ENCODE measurements at places on chromosomes 6 and 20.

DNA sequence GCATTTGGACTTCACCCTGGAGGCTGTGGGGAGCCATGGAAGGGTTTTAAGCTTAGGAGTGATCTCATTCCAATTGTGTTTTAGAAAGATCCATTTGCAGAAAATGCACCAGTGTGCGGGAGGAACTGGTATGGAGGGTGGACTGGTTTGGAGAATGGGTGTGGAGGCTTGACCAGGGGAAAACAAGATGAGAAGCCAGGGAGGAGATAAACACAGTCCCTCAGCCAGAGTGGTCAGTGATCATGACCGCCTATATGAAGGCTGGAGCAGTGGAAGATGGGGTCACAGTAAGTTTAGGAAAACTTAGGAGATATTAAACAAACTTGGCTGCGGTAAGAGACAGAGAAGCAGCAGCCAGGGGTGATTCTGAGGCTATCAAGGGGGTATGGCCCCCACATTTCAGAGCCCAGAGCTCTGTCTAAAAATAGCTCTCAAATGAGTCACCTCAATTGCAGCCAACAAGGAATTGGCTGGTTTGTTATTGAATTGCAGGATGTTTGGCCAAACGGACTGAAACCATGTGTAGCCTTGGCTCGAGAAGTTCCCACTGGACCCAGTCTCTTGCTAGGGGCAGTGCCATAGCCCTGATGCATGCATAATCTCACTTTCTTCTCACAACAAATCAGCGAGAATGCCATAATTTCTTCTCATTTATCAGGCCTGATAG is 159.9 kb upstream of the TOP1 start:
- no peak for DNase-seq

- no peak for DNase-seq
These were observed 1278.8 kb upstream of the EYS start for GRCh38 chr6:66985816-66986215.

DNA sequence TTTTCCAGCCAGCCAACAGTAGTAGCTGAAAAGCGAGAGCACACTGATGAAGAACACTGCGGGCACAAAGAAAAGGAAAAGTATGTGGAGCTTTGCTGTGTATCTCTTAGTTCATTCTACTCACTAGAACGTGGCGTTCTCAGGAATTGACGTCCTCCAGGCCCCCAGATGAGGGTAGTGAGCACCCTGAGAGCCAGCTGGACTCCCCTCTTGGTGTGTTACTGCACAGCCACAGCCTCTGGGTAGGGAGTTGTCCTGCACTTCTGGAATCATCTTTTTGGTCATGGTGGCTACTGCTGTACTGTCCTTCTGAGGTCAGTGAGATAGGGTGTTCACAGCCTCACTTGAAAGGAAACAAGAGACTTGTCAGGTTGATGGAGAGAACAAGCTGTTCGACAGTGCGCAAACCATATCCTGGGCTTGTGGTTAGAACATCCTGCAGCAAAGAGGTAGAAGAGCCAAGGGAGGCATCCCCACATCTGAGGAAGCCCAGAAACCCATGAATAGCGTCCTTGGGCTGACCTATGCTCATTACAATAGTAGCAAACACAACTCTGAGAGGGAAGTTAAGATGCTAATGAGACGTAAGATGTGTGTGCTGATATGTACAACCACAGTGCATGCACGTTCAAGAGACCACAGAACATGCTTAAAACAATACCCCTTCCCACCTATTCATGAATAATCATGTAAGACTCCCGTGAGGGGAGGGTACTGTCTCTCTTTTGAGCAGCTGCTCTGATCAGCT is 14.6 kb upstream of the HLA-F start:
- no peak for DNase-seq

DNA sequence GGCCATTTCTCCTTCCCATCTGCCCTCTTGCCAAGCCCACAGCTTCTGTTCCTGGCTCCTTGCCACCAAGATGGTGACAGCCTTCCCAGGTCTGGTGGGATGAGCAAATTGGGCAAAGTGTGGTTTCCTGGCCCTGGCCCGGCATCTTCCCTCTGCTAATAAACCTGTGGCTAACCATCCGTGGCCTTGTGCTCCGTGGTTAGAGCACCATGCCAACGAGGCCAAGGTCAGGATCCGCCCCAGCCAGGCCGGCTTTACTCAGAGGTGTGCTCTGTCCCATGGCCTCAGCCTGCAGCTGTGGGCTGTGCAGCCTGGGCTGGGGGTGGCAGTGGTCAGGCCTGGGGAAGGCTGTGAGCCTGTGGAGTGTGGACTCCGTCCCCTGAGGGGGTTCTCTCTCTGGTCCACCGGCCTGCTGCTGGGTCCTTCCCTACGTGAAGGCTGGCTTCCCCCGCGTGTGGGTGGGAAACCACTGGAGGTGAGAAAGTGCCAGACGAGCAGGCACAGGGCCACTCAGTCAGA is 117.4 kb downstream of the VEGFA start:
- DNase-seq, result no peak

DNA sequence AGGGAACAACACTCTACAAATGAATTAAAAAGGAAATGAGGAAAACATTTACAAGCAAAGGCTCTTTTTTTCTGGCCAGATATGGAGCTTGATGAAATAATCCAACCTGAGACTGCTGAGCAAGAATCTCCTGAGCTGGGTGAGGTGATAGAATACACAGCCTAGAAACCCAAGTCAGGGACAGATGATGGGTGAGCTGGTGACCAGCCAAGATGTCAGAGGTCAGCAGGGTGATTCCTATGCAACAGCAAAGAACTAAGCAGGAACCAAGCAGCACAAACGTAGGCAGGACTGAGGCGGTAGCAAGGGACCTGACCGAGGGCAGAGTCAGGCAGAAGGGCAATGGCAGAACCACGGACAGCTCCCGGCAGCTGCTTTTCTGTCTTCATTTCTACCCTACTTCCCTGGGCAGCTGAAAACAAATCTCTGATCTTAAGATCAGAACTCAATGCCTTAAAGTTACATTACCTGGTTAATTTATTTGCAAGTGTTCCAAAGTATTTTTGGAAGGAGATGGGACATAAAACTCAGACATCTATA is 75.1 kb downstream of the CDC40 start:
- no peak for DNase-seq

DNA sequence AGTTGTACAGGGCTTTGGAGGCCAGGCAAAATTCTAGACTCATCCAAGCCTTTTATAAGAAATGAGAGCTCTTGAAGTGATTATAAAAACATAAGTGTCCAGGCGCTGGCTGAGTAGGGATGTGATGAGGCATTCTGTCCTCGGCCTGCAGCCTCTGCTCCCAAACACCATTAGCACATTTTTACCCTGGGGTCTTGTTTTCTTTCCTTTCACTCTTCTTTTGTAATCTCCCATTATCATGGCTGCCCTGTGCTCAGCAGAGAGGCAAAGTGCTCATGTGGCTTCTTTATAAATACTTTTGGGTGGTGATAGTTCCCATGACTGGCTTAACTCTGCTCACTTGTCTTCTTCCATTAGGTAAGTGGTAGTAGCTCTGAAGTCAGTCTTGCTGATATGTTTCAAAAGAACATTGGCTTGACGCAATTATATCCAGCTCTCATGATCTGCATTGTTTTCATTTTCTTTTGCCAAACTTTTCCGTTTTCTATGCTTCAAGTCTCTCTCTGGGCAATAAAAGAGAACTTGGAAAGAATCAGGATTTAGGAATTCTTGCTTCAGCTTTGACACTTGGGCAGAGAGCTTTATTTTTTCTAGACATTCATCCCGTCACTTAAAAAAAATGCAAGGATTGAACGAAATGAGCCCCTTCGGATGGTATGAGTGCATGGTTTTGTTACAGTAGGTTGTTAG is 61.1 kb downstream of the CAP2 start:
- no peak for DNase-seq

- no peak for DNase-seq
These were observed 221.0 kb downstream of the SYNDIG1 start for GRCh38 chr20:24690408-24690807.
